ENCODE measurements at places on chromosomes 7 and 10. TPM values are rescaled to one million over a fixed set of nuclear protein-coding genes. Genes with fewer than 3 reads are reported as not detected.

RAB11FIP2 gene
- 16.8 TPM for total RNA-seq

AKR1C2 gene
- total RNA-seq, result 0.25 TPM

RBM17 gene
- 129 TPM for total RNA-seq

CPN1 gene
- 0.12 TPM for total RNA-seq

MYOZ1 gene
- not detected for total RNA-seq

DNA sequence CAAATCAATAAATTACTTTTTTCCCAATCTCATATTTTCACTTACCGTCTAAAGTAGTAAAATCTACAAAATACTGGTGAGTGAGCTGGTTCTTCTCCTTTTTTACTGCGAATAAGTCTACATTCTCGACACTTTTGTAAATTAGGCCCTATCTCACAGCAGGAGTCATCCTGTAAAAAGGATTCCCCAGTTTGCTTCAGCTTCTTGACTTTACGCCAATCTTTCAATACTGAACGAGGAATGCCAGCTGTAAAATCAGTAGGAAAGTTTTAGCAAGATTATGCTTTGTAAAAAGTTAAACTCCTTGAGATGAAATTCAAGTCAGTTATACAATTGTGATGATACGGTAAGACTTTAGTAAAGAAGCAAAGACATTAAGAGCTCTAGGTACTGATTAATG is 67.3 kb downstream of the NRBF2 start:
- no peak for DNase-seq

GRCh38 chr10:130481076-130481930 is 345.1 kb downstream of the GLRX3 start:
- DNase-seq, result no peak

GRCh38 chr10:97004591-97004990 is 172.5 kb downstream of the LCOR start:
- no peak for DNase-seq

GRCh38 chr7:11714205-11714604 is 117.8 kb downstream of the THSD7A start:
- no peak for DNase-seq

DNA sequence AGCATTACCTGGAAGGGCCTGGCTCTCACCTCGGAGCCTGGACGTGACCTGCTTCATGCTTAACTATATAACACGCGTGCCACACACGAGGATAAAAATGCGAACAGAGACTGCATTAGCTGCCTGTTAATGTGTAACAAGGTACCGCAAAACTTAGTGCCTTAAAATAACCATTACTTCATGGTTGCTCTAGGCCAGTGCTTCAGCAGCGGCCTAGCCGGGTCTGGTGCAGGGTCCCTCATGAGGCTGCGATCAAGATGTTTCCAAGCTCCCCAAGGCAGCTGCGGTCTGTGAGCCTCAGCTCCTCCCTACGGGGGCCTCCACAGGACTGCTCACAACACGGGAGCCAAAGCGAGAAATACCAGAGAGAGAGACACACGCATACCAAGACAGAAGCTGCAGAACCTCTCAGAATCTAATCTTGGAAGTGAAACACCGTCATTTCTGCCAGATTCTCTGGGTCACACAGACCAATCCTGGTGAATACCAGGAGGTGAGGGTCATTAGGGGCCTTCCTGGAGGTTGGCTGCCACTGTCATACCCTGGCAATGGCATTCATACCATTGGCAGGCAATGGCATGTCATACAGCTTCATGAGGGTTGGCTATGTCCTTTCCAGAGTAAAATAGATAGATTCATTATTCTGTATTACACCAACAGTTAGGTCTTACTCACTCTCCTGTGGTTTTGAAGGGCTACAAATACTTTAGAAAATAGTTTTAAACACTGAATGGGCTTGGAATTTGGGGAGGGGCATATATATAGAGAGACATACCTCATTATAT is 94.5 kb downstream of the HIPK2 start:
- no peak for DNase-seq

GRCh38 chr10:102923601-102924000 is 5.5 kb downstream of the CNNM2 start:
- DNase-seq, result no peak

DNA sequence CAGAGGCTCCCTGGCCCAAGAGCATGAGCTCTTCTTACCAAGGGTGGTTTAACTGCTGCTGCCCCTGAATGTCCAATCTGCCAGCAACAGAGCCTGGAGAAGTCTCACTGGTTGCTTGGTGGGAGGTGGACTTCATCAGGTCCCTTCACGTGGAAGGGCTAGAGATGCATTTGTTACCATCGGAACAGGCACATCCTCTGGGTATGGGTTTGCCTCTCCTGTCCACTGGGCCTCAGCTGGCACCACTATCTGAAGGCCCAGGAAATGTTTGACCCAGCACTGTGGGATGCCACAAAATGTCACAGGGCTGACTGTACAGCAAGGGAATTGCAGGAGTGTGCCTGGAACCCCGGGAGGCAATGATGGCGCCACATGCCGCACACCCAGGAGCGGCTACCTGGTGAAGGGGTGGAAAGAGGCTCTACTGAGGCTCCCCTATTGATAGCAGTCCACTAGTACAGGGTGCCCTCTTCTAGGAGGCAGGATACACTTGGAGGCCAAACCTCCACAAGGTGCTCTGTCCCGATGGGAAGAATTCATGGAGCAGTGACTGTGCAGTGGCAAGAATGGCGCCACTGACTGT is 603.1 kb upstream of the MGMT start:
- no peak for DNase-seq

- DNase-seq, result no peak
Measured at GRCh38 chr10:69504576-69505250, 53.4 kb downstream of the TSPAN15 start.

GRCh38 chr10:48272682-48273081 is 1.8 kb downstream of the FRMPD2 start:
- no peak for DNase-seq

GRCh38 chr7:15084368-15084767 is 181.8 kb upstream of the DGKB start:
- DNase-seq, result no peak

DNA sequence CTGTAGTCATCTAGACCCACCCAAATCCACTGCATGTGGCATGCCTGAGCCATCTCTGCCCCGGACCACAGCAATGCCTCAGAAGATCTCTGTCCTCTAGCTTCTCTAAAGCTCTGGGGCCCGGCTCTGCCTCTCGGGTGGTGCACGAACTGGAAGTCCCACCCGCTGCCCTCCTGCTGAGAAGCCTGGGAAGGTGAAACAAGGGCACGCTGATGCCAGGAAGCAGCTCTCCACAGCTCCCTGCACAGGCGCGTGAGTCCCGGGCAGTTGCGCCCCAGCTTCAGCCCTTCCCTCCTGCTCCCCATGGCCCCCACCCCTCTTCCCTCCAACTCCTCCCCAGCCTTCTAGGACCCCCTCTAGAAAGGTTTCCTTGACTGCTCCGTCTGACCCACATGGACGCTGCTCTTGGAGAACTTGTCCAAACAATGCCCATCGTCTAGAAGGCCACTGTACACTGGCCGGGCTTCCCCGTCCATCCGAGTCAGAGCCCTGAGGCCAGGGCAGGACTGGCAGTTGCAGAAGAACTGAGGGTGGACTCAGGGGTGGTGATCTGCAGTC is 12.8 kb downstream of the KCNH2 start:
- DNase-seq, result no peak

- DNase-seq, result no peak
Measured at GRCh38 chr10:114486938-114487814, 82.9 kb upstream of the AFAP1L2 start.

- DNase-seq, result no peak
Measured at GRCh38 chr10:58174831-58175230, 92.9 kb downstream of the IPMK start.

DNA sequence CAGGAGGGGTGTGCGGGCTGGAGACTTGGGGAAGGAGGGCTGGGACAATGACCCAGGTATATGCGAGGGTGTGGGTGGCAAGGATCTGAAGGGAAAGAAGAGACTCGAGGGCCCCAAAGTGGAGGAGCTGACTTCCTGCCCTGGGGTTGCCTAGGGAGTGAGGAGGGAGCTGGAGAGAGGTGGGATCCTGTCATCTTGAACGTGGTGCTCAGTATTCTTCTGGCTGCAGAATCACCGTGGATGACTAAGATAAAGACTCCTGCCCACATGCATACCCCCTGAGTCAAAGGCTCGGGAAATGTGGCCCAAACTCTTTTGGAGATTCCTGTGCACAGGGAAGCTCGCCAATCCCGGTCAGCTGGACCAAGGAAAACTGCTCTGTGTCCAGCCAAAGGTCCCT is 31.2 kb downstream of the COL17A1 start:
- no peak for DNase-seq

DNA sequence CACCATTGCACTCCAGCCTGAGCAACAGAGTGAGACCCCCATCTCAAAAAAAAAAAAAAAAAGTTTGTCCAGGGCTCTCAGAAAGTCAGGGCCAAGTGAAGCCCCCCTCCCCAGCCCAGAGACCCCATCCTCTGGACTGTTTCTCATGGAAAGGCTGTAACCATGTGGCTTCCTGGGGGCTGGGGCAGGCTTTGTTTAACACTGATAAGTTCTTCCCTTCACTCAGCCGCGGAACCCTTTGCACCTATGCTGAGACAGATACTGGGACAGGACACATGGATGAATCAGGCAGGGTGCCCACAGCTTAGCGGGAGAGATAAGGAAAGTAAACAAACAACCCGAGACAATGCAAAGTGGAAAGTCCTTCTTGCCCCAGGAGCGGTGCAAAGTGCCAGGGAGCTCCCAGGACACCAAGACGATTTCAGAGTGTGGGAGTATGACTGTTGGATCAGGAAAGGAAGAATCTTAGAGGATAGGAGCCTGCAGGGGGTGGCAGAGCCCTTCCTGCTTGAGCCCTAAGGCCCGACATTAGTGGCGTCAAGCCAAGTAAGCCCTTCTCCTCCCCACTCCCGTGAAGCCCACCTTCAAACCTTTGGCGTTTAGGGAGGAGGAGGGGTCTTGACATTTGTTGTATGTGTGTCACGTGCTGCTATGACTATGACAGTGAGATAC is 11.6 kb downstream of the MLXIPL start:
- no peak for DNase-seq

DNA sequence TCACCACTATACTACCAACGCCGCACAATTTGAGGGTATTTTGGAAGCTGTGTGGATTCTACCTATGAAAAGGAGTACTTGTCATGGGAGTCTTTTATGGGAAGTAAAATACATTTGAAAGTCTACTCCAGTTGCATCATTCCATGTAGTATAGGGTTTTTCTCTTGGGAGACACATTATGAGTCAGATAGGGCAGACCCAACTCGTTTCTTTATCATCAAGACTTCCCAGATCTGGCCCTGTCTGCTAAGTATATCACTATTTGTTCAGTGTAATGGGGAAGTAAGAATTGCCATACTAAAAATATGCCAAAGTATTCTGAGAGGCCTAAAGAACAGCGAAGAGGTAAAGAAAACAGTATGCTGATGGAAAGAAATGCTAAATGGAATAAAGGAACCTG is 144.2 kb downstream of the SPAG6 start:
- DNase-seq, result no peak

DNA sequence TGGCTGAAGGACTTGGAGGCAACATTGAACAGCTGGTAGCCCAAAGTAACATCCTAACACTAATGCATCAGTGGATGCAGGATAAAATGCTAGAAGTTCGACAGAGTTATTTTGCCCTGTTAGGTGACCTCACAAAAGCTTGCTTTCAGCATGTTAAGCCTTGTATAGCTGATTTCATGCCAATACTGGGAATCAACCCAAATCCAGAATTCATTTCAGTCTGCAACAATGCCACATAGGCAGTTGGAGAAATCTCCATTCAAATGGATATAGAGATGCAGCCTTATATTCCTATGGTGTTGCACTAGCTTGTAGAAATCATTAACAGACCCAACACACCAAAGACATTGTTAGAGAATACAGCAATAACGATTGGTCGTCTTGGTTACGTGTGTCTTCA is 62.9 kb downstream of the CCSER2 start:
- no peak for DNase-seq

DNA sequence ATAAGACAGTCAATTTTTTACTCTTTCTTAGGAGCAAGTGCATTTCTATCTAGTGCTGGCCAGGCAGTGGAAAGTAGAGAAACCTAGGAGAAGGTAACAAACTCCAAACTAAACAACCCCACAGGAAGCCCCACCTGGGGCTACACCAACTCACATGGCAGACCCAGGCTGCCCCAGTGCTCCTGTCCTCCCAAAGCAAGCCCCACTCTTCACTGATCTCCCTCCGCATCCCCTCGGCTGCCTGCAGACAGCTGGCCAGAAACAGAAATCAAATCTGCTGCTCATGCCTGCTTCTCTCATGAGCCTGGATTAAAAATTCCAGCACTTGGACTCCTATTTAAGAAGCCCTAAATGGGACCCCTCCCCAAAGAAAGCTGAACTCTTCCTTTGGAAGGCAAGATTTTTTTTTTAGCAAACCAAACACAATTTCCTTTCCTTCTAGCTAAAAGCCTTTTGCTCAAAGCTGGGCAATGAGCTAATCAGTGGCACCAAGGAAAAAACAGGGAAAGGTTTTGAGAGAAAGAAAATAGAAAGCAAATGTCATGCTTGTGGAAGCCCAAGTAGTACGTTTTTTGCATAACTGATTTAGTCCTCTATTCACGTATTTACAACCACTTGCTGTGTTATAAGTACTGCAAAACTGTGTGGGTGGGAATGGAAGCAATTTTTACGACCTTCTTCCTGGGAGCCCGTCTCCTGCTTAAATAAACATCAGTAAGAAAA is 10.8 kb downstream of the PDE1C start:
- no peak for DNase-seq

DNA sequence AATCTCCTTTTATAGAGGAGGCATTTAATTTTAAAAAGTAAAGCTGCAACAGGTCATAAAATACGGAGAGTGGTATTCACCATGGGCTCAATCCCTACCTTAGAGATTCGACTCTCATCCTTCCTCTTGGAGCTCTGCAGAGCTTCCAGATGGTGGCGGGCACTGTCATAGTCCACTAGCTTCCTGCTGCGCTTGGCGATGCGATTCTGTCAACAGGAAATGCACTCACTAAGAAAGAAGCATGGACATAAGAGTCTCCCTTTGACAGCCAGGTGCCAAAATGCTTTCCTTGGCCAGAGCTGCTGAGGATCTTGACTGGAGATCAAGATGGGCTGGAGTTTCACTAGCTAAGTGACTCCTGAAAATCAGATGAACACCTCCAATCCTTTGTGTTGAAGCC is 154.4 kb downstream of the AMPH start:
- no peak for DNase-seq

DNA sequence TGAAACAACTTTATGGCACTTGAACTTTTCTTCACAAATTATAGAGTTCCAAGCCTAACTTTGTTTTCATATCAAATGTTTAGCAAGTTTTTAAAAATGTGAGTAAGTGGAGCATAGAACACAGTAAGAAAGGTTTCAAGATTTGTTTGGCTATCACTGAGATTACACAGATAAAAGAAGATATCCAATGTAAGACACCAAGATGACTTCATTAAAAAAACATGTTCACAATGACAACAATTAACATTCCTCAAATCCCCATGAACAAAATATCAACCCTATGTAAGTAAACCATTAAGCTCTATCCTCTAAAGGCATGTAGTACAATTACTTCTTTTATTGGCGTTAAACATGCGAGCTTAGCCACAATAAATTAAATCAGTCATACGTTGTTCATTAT is 129.7 kb downstream of the RELN start:
- DNase-seq, result no peak

GRCh38 chr7:66250711-66251110 is 45.6 kb downstream of the TPST1 start:
- no peak for DNase-seq
